T-helper 22 cell (primary cell): ENCODE measurements at places on chromosomes 2 and 18.

GRCh38 chr18:79405781-79406575 is 10.2 kb downstream of the NFATC1 start:
- DNase-seq, result peak; percentile 87

DNA sequence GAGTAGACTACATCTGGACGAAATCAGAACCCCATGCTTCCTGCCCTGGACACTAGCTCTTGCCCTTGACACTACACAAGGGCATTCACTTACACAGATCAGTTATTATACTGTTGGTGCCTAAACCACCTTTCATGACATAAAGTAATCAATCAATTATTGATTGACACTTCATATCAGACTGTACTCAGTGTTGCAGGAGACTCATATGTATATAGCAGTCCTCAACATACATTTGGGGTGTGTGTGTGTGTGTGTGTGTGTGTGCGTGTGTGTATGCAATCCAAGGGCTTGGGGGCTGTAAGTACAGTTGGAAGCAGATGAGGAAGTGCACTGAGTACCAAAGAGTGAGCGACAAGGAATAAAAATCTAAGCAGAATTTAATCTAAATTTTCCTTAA is 5.1 kb downstream of the CDH2 start:
- DNase-seq, result no peak

DNA sequence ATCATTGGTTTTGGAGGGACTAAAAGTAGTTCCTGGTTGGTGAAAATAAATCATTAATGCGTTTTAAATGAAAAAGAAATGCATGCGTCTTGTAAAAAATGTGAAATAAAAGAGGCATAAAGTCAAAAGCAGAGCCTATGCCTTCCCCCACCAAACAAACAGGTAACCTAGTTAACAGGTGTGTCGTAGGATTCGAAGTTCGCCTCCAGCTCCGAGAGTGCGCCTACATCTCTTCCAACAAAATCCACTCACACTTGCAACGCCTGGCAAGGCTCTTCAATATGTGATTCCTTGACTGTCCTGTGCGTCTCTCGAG is 677 bp upstream of the SMAD4 start:
- no peak for DNase-seq

DNA sequence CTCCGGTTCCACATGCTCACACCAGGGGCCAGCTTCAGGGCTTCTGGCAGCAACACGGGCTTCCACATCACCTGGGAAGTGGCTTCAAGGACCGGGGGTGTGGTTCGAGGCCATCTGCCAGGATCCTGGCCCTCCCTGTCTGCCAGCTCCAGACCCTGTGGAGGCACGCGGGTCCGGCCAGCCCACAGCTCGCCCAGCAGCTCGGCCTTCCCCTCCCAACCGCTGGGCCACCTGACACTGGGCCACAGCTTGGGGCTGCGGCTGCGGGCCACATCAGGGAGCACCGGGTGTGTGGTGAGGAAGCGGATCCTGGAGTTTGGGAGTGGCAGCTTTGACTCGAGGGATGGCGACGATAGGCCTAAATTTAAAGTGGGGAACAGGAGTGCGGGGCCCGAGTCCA is 7.0 kb downstream of the C2orf81 start:
- no peak for DNase-seq

DNA sequence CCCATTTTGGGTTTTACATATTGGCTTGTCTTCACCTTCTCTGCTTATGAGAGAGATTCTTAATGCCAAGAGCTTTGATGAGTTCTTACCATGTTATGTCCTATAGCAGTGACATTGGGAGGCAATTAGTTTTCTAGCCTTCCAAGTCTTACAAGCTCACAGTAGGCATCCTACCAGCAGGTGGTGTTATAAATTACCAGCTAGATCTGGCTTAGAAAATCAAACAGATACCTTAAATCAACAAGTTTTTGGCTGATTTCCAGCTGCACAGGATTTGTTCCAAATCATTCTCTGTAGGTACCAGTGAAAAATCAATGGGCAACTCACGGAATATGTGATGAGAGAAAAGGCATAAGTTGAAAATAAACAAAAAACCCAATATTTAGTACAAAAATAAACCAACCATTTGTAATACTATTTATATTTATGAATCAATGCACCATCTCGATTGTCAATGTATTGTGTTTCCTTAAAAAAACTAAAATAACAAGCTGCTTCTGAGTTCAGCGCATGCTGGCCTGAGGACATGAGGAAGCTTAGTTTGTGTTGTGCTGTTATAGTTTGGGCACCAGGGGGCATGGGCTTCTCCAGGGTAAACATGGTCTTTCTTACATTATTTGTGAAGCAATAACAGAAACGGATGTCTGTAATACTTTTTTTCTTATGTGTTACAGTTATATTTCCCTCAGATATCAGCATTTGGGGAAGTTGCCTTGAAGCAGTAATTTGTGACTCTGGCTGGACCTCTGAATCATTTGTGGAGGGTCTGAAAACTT is 34.1 kb upstream of the NXPH2 start:
- no peak for DNase-seq

DNA sequence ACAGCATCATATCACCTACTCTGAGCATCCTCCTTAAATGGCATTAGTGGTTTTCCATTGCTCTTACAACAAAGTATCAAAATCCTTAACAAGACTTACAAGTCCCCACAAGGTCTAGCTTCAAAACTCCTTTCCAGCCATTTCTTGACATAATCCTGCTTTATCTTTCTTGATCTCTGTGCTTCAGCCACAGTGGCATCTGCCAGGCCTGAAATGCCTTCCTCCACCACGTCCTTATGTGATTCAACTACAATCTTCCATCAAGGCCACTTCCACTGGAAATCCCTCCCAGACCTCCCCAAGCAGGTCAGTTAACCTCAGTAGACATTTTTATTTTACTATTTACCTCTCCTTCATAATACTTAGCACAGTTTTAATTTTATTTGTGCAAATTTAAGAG is 83.8 kb upstream of the CCDC150 start:
- DNase-seq, result no peak

- no peak for DNase-seq
These were observed 193.8 kb downstream of the SEPTIN10 start for GRCh38 chr2:109419960-109420370.

DNA sequence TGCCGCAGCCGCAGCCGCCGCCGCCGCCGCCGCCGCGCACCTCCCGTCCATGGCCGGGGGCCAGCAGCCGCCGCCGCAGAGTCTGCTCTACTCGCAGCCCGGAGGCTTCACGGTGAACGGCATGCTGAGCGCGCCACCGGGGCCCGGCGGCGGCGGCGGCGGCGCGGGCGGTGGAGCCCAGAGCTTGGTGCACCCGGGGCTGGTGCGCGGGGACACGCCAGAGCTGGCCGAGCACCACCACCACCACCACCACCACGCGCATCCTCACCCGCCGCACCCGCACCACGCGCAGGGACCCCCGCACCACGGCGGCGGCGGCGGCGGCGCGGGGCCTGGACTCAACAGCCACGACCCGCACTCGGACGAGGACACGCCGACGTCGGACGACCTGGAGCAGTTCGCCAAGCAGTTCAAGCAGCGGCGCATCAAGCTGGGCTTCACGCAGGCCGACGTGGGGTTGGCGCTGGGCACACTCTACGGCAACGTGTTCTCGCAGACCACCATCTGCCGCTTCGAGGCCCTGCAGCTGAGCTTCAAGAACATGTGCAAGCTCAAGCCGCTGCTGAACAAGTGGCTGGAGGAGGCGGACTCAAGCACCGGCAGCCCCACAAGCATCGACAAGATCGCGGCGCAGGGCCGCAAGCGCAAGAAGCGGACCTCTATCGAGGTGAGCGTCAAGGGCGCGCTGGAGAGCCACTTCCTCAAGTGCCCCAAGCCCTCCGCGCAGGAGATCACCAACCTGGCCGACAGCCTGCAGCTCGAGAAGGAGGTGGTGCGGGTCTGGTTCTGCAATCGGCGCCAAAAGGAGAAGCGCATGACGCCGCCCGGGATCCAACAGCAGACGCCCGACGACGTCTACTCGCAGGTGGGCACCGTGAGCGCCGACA is 2.4 kb downstream of the POU3F3 start:
- no peak for DNase-seq

GRCh38 chr2:170965446-170966225 is 36.6 kb downstream of the GORASP2 start:
- DNase-seq, result no peak

- DNase-seq, result no peak
These were observed 4.2 kb upstream of the IWS1 start for GRCh38 chr2:127530245-127531140.

DNA sequence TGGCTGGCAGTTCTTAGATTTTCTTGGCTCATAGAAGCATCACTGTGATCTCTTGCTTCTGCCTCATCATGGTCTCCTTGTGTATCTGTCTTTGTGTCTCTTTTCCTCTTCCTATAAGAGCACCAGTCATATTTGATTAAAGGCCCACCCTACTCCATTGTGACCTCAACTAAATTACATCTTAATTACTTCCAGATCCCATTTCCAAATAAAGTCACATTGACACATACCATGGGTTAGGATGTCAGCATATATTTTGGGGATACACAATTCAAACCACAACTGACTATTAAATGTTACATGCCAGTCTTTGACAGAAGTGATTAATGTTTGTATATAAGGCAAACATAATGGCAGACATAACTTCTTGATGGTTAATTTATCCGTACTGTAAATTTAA is 27.3 kb upstream of the TMX3 start:
- no peak for DNase-seq

DNA sequence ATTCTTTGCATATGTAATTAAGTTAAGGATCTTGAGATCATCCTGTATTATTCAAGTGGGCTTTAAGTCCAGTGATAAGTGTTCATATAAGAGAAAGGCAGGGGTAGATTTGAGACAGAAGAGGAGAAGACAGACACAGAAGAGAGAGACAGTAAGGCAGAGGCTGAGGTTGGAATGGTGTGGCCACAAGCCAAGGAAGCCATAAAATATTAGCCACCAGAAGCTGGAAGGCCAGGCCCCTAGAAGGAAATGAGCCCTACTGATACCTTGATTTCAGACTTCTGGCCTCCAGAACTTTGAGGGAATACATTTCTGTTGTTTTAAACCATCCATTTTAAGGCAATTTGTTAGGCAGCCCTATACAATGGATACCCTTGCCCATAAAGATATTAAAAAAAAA is 66.9 kb upstream of the DLX2 start:
- no peak for DNase-seq

GRCh38 chr18:53142005-53142404 is 802.0 kb downstream of the DCC start:
- DNase-seq, result no peak

DNA sequence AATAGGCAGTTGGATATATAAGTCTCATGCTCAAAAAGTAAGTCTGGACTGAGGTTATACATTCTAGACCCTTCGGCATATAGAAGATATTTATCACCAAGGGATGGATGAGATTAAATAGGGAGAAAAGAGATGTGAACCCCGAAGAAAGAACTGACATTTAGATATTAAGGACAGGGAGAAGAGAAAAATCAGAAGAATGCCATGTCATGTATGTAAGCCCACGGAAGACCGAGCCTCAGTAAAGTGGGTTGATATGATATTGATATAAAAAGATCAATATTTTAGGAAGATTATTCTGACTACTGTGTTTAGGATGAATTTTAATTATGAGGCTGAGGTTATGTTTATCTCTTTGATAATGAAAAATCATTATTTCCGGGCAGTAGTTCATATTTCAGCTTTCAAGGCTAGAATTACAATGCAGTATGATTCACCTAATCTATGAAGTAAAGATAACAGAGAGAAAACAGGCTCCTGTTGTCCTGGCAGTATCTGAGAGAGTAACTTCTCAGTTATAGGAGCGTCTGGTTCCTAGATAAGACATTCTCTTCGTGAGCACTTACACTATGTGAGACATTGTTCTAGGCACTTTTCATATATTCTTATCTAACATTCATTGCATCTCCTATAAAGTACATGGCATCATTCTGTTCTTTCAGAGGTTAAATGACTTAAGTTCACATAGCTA is 83.0 kb downstream of the UBR3 start:
- no peak for DNase-seq

GRCh38 chr2:100884145-100884621 is 64.2 kb downstream of the NPAS2 start:
- DNase-seq, result no peak

- peak; percentile 20 for DNase-seq
These were observed 50.1 kb upstream of the LPIN2 start for GRCh38 chr18:3062798-3063680.

DNA sequence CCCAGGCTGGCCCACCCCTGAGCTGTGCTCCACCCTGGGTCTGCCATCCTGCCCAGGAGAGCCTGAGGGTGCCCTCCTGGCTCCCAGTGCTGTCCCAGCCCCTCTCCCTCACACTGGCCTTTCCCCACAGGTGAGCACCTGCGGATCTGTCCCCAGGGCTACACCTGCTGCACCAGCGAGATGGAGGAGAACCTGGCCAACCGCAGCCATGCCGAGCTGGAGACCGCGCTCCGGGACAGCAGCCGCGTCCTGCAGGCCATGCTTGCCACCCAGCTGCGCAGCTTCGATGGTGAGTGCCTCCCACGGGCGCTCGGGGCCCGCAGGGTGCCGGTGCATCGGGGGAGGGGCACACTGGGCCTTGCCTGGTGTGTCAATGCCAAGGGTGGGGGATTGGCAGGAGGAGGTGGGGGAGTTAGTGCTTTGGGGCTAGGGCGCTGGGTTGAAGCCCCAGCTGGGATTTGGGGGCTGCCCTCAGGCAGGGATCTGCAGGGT is 23.5 kb downstream of the GPC1 start:
- no peak for DNase-seq

- DNase-seq, result no peak
These were observed 182.6 kb upstream of the THSD7B start for GRCh38 chr2:136582628-136583205.

- no peak for DNase-seq
These were observed 642.1 kb upstream of the ID2 start for GRCh38 chr2:8039732-8040131.

DNA sequence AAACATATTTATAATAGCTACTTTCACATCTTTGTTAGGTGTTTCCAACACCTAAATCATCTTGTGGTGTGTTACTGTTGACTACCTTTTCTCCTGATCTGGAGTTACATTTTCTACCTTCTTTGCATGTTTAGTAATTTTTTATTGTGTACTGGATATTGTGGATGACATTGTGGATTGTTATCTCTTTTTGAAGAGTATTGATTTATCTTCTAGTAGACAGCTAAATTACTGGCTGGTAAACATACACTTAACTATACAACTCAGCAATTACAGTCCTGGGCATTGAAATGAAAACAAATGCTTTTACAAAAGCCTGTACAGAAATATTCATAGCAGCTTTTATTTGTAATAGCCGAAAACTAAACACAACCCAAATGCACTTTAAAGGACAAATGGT is 150.8 kb downstream of the PTRHD1 start:
- DNase-seq, result no peak

- DNase-seq, result no peak
These were observed 73.8 kb upstream of the CCDC85A start for GRCh38 chr2:56109994-56110393.
